ENCODE measurements at places on chromosomes 13 and 19.

DNA sequence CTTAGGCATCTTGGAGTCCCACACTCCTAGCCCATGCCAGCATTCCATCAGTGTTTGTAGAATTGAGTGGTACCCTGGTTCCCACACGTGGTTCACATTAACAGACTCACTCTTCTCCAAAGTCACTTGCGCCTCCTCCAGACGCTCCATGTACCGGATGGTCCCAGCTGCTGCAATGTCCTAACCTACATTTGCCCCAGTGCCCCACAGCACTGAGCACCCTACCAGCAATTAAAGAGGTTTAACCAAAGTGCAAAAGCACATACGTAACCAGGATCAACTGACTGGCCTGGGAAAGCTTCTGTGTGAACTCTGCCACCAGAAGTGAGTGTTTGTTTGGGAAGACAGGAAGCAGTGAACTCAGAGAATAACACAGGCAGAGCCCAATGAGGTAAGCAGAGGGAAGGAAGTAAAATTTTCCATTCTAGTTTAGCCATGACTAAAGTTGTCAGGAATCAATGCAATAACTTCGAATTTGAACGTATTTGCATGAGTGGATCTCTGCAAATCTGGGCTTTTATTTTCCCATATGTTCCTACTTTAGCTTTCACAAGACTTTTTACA lies 7.3 kb upstream of the MEDAG start:
- no peak for DNase-seq

DNA sequence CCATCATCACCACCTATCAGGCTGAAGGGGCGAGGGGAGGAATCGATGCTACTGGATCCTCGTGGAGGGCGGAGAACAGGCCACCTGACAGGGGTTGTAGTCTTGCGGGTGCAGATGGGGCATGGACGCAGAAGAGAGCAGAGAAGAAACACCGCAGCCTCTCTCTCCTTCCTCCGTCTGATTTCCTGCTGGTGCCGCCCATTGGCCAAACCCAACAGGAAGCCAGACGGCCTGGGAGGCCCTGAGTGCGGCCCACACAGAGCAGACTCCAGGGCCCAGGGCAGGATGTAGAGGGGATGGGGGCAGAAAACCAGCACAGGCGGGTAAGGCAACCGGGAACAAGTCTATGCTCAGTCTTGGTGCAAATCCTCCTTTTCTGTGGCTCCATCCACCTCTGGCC lies 15.4 kb downstream of the CEBPA start:
- no peak for DNase-seq

- no peak for DNase-seq
These were observed 29.9 kb upstream of the IRS2 start for GRCh38 chr13:109816112-109816807.

- no peak for DNase-seq
These were observed 19.3 kb downstream of the EDDM13 start for GRCh38 chr19:56291867-56292266.

DNA sequence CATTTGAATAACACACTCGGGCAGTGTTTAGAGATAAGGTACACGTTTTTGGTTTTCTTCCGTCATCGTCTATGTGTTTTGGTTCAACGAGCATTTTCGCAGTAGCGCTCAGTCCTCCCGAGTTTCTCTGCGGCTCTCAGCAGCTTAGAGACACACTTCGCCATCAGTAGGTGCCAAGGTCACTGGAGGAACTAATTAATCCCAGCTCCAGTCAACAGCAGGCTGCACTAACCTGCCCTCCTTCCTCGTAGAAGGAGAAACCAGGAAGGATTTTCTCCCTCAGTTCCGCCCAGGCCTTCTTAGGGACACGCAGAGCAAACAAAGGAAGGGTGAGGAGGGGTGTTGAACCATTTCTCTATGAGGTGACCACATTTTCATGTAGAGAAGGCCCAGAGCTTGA lies 12.6 kb downstream of the MBNL2 start:
- no peak for DNase-seq
